ENCODE measurements at places on chromosomes 7 and 10. TPM values are rescaled to one million over a fixed set of nuclear protein-coding genes. Genes with fewer than 3 reads are reported as not detected.
A peak's percentile ranks its signal among the peaks of the same experiment; 100 is the strongest.

DNA sequence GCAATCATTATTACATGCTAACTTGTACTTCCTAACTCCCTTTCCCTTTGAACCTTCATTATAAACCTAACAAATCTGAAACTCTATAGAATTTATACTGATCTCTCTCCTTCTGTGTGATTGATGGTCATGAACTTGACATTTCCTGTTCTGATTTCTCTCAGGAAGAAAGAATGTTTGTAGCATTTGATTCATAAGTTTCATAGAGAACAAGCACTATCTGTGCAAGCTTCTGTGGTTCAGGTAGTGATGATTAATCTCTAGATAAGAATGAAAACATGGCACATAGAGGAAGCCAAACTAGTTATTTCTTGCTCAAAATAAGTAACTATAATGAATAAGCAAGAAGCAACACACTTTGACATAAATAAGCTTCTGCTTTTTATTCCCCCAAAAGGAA is 34.2 kb downstream of the TFPI2 start:
- no peaks in the 10 kb centered on the region for H3K4me1 ChIP-seq
- DNase-seq, result no peak
- H3K27me3 ChIP-seq, result no peaks in the 10 kb centered on the region
- H3K36me3 ChIP-seq, result no peaks in the 10 kb centered on the region
- H3K27ac ChIP-seq, result no peak overlapping the region

DNA sequence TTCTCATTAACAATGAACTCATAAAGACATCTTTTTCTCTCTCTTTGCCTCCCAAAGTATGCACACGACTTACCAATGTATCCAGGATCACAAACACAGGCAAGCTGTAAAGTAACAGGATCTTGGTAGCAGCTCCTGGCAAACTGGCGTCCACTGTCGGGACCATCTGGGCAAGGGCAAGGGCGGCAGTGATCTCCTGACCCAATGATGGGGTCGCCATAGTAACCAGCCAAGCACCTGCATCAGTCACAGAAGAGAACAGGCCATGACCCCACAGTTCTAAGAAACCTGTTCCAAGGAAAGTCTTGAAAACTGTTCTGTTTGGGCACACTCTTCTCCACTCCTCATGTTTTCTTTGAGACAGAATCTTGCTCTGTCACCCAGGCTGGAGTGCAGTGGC is 47.6 kb downstream of the LAMB1 start:
- H3K4me1 ChIP-seq, result peaks cover 3% of the 10 kb centered on the region
- H3K27me3 ChIP-seq, result peaks cover under 1% of the 10 kb centered on the region
- no peak for DNase-seq
- H3K27ac ChIP-seq, result no peak overlapping the region
- H3K4me3 ChIP-seq, result no peak overlapping the region

DNA sequence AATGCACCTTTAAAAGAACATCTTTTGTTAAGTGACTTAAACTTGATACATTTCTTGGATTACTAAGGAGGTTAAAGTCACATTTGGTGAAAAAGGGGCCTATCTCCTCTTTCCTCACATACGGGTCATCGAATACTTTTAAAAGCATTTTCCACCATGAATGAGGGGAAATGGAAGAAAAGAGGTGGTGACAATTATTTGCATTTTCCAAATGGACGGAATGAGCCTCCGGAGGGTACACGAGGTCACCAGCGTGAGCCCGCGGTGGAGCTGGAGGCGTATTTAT is 1.0 kb upstream of the BMPR1A start:
- no peak for DNase-seq
- no peaks in the 10 kb centered on the region for H3K36me3 ChIP-seq
- H3K27me3 ChIP-seq, result no peaks in the 10 kb centered on the region
- peaks cover 42% of the 10 kb centered on the region for H3K4me1 ChIP-seq
- H3K27ac ChIP-seq, result peak overlapping the region; percentile 99
- peak overlapping the region; percentile 75 for H3K4me3 ChIP-seq

- peaks cover 17% of the 10 kb centered on the region for H3K4me1 ChIP-seq
- H3K36me3 ChIP-seq, result no peaks in the 10 kb centered on the region
- H3K4me3 ChIP-seq, result peak overlapping the region; percentile 67
- H3K27me3 ChIP-seq, result no peaks in the 10 kb centered on the region
- DNase-seq, result peak; percentile 37
- H3K27ac ChIP-seq, result peak overlapping the region; percentile 68
These were observed 942 bp downstream of the TRAPPC14 start for GRCh38 chr7:100157334-100158228.

DNA sequence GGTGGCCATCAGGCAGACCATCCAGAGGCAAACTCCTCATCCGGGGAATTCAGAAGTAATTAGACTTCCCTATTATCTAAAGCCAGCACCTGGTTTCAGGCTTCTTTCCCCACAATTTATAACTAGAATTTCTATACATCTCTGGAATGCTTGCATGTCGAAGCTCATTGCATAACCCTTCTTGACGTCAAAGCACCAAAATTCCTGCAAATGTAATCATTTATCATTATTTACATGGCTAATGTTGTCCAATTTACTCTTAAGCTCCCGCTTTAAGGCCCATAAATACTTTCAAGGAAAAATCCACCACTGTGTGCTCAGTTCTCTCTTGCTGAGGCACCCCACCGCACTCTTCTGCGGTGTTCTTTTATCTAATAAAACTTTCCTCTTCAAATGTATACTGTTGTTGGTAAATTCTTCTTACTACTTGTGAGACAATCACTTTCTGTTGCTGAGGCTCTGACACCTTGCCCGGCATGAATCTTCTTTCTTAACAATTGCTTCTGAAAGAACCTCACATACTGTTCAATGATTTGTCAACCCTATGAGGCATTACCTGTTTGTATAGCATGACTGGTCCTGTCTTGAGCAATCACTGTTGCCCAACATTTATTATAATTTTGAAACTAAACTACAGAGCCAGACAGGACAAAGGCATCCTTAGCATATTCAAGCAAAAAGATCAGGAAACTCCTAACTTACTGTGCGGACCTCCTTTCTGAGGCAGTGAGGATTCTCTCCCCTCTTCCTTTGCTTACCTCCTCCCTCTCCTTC is 17.4 kb upstream of the GPR141 start:
- H3K36me3 ChIP-seq, result no peaks in the 10 kb centered on the region
- no peak overlapping the region for H3K4me3 ChIP-seq
- DNase-seq, result no peak
- H3K27me3 ChIP-seq, result no peaks in the 10 kb centered on the region
- no peaks in the 10 kb centered on the region for H3K4me1 ChIP-seq
- H3K27ac ChIP-seq, result no peak overlapping the region

DNA sequence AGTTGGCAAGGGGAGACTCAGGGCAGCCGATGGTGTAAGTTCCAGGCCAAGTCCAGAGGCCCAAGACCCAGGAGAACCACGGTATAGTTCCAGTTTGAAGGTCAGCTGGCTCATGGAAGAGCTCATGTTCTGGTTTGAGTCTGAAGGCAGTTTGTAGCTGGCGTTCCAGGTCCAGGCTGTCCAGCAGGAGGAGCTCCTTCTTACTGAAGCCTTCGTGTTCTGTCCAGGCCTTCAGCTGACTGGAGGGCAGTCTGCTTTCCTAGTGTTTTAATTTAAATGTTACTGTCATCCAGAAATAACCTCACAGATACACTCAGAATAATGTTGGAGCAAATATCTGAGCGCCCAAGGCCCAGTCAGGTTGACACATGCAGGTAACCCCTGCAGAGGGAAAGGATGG is 4.2 kb downstream of the SUN1 start:
- H3K4me1 ChIP-seq, result peaks cover 62% of the 10 kb centered on the region
- no peaks in the 10 kb centered on the region for H3K27me3 ChIP-seq
- H3K4me3 ChIP-seq, result no peak overlapping the region
- no peaks in the 10 kb centered on the region for H3K36me3 ChIP-seq

GRCh38 chr7:130893441-130893894 is 159.5 kb upstream of the KLF14 start:
- peak overlapping the region; percentile 92 for H3K27ac ChIP-seq
- peak overlapping the region; percentile 3 for H3K4me3 ChIP-seq
- H3K27me3 ChIP-seq, result no peaks in the 10 kb centered on the region
- peaks cover 93% of the 10 kb centered on the region for H3K4me1 ChIP-seq

Gene ELAPOR2
- 2.3 TPM for total RNA-seq

Gene SPDYE2B
- not detected for total RNA-seq

DNA sequence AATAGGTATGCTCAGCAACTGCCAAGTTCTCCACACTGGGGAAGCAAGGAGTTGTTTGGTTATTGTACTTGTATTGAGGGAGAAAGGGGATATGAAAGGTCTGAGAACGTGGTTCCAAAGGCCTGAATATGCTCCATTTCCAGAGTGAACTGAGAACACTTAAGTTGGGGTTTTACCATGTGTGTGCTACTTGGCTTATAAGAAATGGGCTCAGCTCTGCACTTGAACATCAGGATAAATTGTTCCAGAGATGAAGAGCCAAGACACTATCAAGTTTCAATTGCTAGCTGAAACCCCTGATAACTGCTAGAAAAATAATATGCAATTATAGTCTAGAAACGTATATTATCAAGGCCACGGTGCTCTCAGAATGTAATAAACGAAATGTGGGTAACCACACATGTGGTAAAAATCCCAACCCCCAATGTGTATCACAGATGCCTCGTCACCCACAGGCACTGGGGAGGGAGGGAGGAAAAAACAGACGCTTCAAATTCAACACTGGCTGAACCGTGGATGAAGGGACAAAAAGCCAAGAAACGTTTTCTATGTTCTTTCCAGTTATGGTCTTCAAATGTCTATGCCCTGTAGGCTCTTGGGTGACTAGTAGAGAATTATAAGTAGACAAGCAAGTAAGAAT is 16.3 kb downstream of the ELMO1 start:
- peaks cover 6% of the 10 kb centered on the region for H3K4me1 ChIP-seq
- H3K27me3 ChIP-seq, result no peaks in the 10 kb centered on the region
- H3K36me3 ChIP-seq, result no peaks in the 10 kb centered on the region
- H3K4me3 ChIP-seq, result no peak overlapping the region
- no peak for DNase-seq

DNA sequence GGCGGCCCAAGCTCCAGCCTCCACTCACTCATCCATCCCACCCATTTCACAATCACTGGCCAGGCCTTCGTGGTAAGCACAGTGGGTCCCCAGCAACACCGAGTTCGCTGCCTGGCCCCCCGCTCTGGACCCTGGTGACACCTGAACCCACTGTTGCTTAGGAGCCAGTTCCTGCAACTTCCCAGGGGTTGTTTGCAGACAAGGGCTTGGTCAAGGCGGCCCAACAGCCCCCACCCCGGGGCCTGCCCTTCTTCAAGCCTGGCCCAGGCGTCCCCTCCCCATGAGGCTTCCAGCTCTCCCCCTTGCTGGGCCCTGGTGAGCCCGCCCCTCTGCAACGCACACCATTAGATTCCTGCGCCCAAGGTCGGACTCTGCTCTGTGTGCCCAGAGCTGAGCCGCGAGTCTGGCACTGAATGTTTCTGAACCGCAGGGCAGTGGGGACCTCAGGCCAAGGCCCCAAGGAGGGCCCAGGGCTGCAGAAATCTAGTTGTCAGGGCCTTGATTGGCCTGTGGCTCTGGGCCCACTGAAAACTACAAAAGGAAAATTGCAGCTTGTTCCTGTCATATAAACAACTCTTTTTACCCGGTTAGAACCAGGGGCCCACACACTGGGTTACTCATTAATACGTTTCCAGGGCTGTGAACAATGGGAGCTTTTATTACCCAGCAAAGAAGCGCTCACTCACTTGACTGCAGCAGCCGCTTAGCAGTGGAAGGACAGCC is 2.1 kb upstream of the COX19 start:
- DNase-seq, result no peak
- peaks cover 15% of the 10 kb centered on the region for H3K4me1 ChIP-seq
- H3K4me3 ChIP-seq, result no peak overlapping the region
- H3K27me3 ChIP-seq, result no peaks in the 10 kb centered on the region
- no peaks in the 10 kb centered on the region for H3K36me3 ChIP-seq
- H3K27ac ChIP-seq, result no peak overlapping the region

Gene MYPN
- total RNA-seq, result 233 TPM

- no peaks in the 10 kb centered on the region for H3K27me3 ChIP-seq
- no peak overlapping the region for H3K4me3 ChIP-seq
- no peaks in the 10 kb centered on the region for H3K4me1 ChIP-seq
- no peak overlapping the region for H3K27ac ChIP-seq
- no peaks in the 10 kb centered on the region for H3K36me3 ChIP-seq
These were observed 115.6 kb upstream of the PHYHIPL start for GRCh38 chr10:59060852-59061251.

DNA sequence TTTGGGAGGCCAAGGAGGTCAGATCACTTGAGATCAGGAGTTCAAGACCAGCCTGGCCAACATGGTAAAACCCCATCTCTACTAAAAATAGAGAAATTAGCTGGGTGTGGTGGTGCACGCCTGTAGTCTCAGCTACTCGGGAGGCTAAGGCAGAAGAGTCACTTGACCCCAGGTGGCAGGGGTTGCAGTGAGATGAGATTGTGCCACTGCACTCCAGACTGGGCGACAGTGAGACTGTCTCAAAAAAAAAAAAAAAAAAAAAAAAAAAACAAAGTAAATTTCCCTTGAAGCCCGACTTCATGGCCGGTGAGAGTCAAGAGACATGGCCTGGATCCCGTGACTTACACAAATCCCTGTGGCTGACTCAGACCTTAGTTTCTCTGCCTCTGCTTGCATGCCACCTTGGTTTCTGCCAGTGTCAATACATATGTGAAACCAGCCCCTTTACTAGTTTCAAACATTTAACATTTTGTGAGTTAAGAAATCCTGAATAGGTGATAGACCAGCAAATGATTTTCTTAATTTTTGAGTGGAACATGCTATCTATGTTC is 62.8 kb downstream of the ZEB1 start:
- no peaks in the 10 kb centered on the region for H3K27me3 ChIP-seq
- no peaks in the 10 kb centered on the region for H3K36me3 ChIP-seq
- no peak for DNase-seq
- peaks cover 34% of the 10 kb centered on the region for H3K4me1 ChIP-seq
- H3K27ac ChIP-seq, result no peak overlapping the region

- no peak for DNase-seq
- no peak overlapping the region for H3K4me3 ChIP-seq
- no peaks in the 10 kb centered on the region for H3K36me3 ChIP-seq
These were observed 78.3 kb downstream of the BICC1 start for GRCh38 chr10:58590924-58591323.

Gene GNA12
- 7.6 TPM for total RNA-seq

Gene GRB10
- 40.6 TPM for total RNA-seq

DNA sequence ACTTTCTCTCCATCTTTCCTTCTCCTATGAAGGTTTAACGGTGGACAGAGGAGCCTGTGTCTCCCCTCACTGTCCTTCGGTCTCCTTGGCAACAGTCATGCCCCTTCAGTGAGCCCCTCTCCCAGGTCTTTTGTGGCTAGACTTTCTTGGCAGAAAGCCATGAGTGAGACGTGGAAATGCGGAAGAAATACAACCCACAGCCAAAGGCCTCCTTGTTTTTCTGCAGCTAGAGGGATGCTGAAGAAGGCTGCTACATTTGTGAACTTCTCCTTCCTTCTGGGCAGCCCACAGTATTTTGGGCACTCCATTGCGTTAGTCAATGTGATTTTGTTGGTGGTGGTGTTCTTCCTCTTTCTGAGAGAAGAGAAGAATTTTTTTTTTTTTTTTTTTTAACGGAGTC is 333.7 kb upstream of the PODXL start:
- H3K4me1 ChIP-seq, result no peaks in the 10 kb centered on the region
- no peaks in the 10 kb centered on the region for H3K27me3 ChIP-seq
- no peaks in the 10 kb centered on the region for H3K36me3 ChIP-seq
- H3K27ac ChIP-seq, result no peak overlapping the region
- H3K4me3 ChIP-seq, result no peak overlapping the region

- H3K4me1 ChIP-seq, result no peaks in the 10 kb centered on the region
- no peak overlapping the region for H3K27ac ChIP-seq
- H3K27me3 ChIP-seq, result no peaks in the 10 kb centered on the region
- no peak overlapping the region for H3K4me3 ChIP-seq
- H3K36me3 ChIP-seq, result no peaks in the 10 kb centered on the region
- DNase-seq, result no peak
These were observed 26.1 kb downstream of the NOM1 start for GRCh38 chr7:156975620-156976019.

- no peaks in the 10 kb centered on the region for H3K27me3 ChIP-seq
- no peaks in the 10 kb centered on the region for H3K36me3 ChIP-seq
- no peak for DNase-seq
- no peaks in the 10 kb centered on the region for H3K4me1 ChIP-seq
- H3K4me3 ChIP-seq, result no peak overlapping the region
- no peak overlapping the region for H3K27ac ChIP-seq
These were observed 6.1 kb downstream of the NYAP1 start for GRCh38 chr7:100489824-100490223.
